NCI-H1105 (cell line): ENCODE measurements at places on chromosomes 3 and 15.

DNA sequence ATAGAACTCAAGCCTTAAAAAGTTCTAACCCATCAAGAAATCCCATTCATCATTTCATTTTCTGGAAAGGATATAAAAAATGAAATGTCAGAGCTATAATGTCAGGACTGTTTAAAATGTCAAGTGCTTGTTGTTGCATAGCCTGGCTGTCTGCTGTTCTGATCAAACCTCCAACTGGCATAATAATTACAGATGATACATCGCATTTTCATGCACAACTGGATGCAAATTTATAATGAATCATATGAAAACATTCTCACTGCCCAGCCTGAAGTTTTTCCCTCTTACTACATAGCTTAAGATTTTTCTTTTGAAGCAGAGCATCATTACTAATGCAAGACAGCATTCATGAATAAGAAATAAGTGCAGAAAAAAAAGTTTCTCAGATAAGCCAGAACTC is 46.5 kb downstream of the GUCA1C start:
- no peak for DNase-seq

GRCh38 chr15:80639168-80639555 is 55.9 kb upstream of the ABHD17C start:
- DNase-seq = no peak

GRCh38 chr15:69648212-69648611 is 195.6 kb downstream of the RPLP1 start:
- DNase-seq = peak; percentile 92

- DNase-seq = no peak
These were observed 44.0 kb downstream of the SMAD3 start for GRCh38 chr15:67109141-67110034.

GRCh38 chr15:97547381-97547780 is 413.1 kb upstream of the ARRDC4 start:
- no peak for DNase-seq

GRCh38 chr15:83673385-83673784 is 19.5 kb downstream of the ADAMTSL3 start:
- DNase-seq = no peak

GRCh38 chr15:40776537-40777141 is 6.9 kb downstream of the C15orf62 start:
- no peak for DNase-seq

GRCh38 chr3:56683122-56683817 is at the start of gene TASOR:
Gene TASOR, minus strand, starts transcription at chr3:56683265. Its CDS starts 259 bp downstream, at chr3:56683006.
- DNase-seq = peak; percentile 48
